ENCODE measurements at places on chromosomes 11 and 22.

- no peak overlapping the region for H3K27ac ChIP-seq
- no peaks in the 10 kb centered on the region for H3K36me3 ChIP-seq
- no peak overlapping the region for H3K4me3 ChIP-seq
- no peak for DNase-seq
- H3K27me3 ChIP-seq = no peaks in the 10 kb centered on the region
These were observed 229.3 kb downstream of the CASP12 start for GRCh38 chr11:104668797-104669463.

- no peak for DNase-seq
- no peaks in the 10 kb centered on the region for H3K36me3 ChIP-seq
- no peak overlapping the region for H3K27ac ChIP-seq
- H3K4me1 ChIP-seq = peaks cover 22% of the 10 kb centered on the region
These were observed 203.9 kb upstream of the BLID start for GRCh38 chr11:122319691-122320620.

GRCh38 chr11:2103668-2104523, 35.3 kb downstream of the IGF2 start:
- no peak overlapping the region for H3K27ac ChIP-seq
- no peaks in the 10 kb centered on the region for H3K4me1 ChIP-seq

DNA sequence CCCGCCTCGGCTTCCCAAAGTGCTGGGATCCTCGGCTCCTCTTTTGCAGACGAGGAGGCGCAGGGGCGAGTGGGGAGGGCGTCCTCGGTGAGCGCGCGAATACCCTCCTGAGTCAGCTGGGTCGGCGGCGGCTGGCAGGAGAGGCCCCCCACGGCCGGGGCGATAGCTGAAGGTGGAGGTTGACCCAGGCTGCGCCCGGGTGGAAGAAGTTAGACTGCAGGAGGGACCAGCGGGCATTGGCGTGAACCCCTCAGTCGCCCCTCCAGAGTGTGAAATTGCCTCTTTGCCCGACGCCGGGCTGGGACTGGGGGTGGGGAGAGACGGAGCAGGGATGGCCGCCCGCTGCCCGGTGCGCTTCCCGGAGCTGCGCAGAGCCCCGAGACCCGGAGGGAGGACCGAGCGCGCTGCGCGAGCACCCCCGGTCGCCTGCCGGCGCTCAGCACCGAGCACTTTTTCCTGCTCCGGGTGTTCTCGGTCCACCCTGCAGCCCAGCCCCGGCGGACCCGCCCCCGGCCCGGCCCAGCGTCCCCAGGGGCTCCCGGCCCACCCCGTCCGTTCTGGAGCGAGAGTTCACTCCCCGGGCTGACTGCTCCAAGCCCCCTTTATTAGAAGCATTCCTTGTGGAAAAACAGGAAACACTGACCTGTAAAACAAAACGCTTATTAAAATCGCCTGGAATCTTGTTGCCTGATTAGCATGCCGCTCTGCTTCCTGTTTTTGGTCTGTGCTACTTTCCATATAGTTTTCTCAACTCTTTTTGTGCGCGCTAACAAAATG, 13.7 kb upstream of the CPT1A start:
- no peaks in the 10 kb centered on the region for H3K36me3 ChIP-seq
- no peak for DNase-seq
- H3K4me1 ChIP-seq = peaks cover 7% of the 10 kb centered on the region
- peak overlapping the region; percentile 72 for H3K27ac ChIP-seq

GRCh38 chr22:50730013-50730891, 7.8 kb upstream of the ACR start:
- H3K36me3 ChIP-seq = no peaks in the 10 kb centered on the region
- H3K27ac ChIP-seq = no peak overlapping the region
- H3K27me3 ChIP-seq = peaks cover 18% of the 10 kb centered on the region
- peaks cover 7% of the 10 kb centered on the region for H3K4me1 ChIP-seq
- no peak overlapping the region for H3K4me3 ChIP-seq
- DNase-seq = no peak

GRCh38 chr11:120658071-120658423, 146.5 kb downstream of the GRIK4 start:
- peaks cover 4% of the 10 kb centered on the region for H3K27me3 ChIP-seq
- no peaks in the 10 kb centered on the region for H3K36me3 ChIP-seq
- DNase-seq = no peak

- no peaks in the 10 kb centered on the region for H3K27me3 ChIP-seq
- H3K4me1 ChIP-seq = no peaks in the 10 kb centered on the region
- H3K27ac ChIP-seq = no peak overlapping the region
- no peak overlapping the region for H3K4me3 ChIP-seq
- H3K36me3 ChIP-seq = peaks cover 22% of the 10 kb centered on the region
These were observed 22.7 kb upstream of the PLEKHA7 start for GRCh38 chr11:17036666-17037658.

DNA sequence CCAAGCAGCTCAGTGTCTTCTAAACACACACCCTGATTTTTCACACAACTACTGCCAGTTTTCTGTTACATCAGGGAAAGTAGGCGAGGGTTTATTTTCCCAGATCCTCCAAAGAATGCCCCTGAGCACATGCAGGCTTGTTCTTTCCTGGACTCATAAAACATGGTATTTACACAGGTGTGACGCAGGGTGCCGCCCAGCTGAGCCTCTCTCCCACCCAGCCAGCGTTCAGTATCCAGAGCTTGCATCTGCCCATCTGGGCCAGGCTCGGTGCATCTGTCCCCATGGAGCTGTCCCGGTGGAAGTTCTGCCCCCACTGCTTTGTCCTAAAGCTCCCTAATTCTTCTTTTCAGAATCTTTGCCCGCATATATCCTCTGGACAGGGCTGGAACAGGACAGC, 44.8 kb upstream of the ISX start:
- H3K27ac ChIP-seq = no peak overlapping the region
- H3K4me1 ChIP-seq = no peaks in the 10 kb centered on the region
- no peak overlapping the region for H3K4me3 ChIP-seq

- H3K4me1 ChIP-seq = peaks cover 21% of the 10 kb centered on the region
- H3K27ac ChIP-seq = no peak overlapping the region
- DNase-seq = peak; percentile 64
- H3K27me3 ChIP-seq = no peaks in the 10 kb centered on the region
- no peaks in the 10 kb centered on the region for H3K36me3 ChIP-seq
- H3K4me3 ChIP-seq = no peak overlapping the region
These were observed 115.8 kb upstream of the PITPNB start for GRCh38 chr22:28034760-28035401.

- no peaks in the 10 kb centered on the region for H3K4me1 ChIP-seq
- H3K4me3 ChIP-seq = no peak overlapping the region
- no peaks in the 10 kb centered on the region for H3K36me3 ChIP-seq
- no peaks in the 10 kb centered on the region for H3K27me3 ChIP-seq
- no peak overlapping the region for H3K27ac ChIP-seq
These were observed 31.8 kb downstream of the CNTF start for GRCh38 chr11:58654079-58654907.

- H3K27me3 ChIP-seq = no peaks in the 10 kb centered on the region
- no peak overlapping the region for H3K27ac ChIP-seq
- no peaks in the 10 kb centered on the region for H3K4me1 ChIP-seq
- no peaks in the 10 kb centered on the region for H3K36me3 ChIP-seq
These were observed 13.2 kb upstream of the PHLDA2 start for GRCh38 chr11:2942447-2942846.

- H3K4me3 ChIP-seq = no peak overlapping the region
- DNase-seq = no peak
- H3K36me3 ChIP-seq = no peaks in the 10 kb centered on the region
- H3K27me3 ChIP-seq = no peaks in the 10 kb centered on the region
- H3K4me1 ChIP-seq = peaks cover 51% of the 10 kb centered on the region
These were observed 1.7 kb upstream of the CAVIN3 start for GRCh38 chr11:6321961-6322362.

DNA sequence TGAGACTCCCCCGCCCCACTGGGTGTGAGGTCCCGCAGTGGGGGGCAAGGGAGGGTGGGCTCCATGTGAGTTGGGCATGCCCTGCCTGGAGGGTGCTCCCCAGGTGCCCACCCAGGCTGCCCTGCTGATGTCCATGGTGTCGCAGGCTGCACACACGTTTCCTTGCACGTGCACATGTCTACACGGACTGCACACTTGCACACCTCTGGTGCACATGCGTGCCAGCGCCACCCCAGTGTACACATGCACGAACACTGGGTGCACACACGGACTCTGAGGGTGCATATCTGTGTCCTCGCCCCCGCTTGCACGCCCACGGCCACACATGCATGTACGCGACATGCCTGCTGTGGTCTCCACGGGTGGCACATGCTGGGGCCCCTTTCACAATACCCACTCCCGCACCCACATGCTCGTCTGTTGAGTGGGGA, 35.2 kb upstream of the PRODH start:
- DNase-seq = no peak
- H3K27ac ChIP-seq = no peak overlapping the region
- no peaks in the 10 kb centered on the region for H3K36me3 ChIP-seq
- H3K27me3 ChIP-seq = peaks cover 26% of the 10 kb centered on the region
- no peak overlapping the region for H3K4me3 ChIP-seq

- peaks cover 4% of the 10 kb centered on the region for H3K36me3 ChIP-seq
- H3K4me3 ChIP-seq = peak overlapping the region; percentile 87
These were observed 2.4 kb downstream of the FADS1 start for GRCh38 chr11:61814247-61814957.

DNA sequence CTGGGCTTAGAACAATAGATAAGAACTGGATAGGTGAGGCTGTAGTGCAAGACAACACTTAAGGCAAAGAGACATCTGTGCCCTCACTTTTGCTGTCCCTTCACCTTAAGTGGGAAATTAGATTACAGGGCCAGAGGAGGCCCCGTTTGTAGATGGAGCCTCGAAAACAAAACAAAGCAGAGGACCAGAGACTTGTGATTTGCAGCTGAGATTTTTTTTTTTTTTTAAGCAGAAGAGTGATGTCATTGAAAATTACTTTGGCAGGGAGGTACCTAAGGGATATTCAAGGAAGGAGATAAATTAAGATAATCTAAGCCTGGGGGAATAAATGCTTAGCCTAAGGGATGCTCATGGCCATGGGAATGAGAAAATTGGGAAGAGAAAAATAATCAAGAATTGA, 31.4 kb downstream of the ZC3H12C start:
- peaks cover 44% of the 10 kb centered on the region for H3K4me1 ChIP-seq
- H3K27me3 ChIP-seq = no peaks in the 10 kb centered on the region
- DNase-seq = no peak
- no peak overlapping the region for H3K4me3 ChIP-seq
- no peaks in the 10 kb centered on the region for H3K36me3 ChIP-seq

DNA sequence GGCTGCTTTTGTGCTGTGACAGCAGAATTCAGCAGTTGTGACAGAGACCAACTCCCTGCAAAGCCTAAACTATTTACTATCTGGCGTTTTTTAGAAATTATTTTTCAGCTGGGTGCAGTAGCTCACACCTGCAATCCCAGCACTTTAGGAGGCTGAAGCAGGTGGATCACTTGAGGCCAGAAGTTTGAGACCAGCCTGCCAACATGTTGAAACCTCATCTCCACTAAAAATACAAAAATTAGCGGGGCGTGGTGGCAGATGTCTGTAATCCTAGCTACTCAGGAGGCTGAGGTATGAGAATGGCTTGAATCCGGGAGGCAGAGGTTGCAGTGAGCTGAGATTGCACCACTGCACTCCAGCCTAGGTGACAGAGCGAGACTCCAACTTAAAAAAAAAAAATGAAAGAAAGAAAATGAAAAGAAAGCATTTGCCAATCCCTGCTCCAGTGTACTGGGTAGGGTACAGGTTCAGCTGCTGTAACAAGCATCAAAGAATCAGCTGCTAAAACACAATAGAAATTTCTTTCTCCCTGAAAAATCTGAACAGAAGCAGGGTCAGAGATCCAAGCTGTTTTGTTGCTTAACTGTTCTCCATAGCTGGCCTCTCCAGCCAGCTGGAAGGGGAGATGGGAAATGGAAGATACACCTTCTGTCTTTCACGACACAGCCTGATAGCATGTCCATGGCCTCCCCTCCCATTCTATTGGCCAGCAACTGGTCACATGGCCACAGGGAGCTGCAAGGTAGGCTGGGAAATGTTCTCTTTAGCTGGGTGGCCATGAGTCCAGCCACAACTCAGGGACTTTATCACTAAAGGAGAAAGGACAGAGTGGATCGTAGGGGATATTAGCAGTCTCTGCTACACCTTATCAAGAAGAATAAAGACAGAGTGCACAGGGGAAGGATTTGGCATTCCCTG, 8.5 kb upstream of the NCF4 start:
- H3K4me1 ChIP-seq = no peaks in the 10 kb centered on the region
- no peaks in the 10 kb centered on the region for H3K27me3 ChIP-seq
- no peaks in the 10 kb centered on the region for H3K36me3 ChIP-seq
- no peak overlapping the region for H3K27ac ChIP-seq
- no peak overlapping the region for H3K4me3 ChIP-seq
- DNase-seq = no peak

DNA sequence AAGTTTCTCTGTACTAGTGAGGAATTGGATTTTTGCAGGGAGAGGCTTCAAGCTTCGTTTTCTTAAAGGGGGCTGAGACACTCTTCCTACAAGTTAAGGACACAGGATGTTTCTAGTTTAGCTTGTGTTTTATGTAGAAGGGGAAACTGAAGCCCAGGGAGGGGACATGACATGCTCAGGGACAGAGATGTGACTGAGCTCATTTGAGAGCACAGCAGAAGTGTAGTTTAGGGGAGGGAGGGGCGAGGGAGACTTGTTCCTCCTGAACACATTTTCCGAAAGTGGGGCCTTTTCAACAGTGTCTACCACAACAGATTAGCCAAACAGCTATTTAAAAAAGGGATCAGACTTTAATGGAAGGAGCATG, 148.1 kb downstream of the FBXO7 start:
- no peak overlapping the region for H3K4me3 ChIP-seq
- H3K4me1 ChIP-seq = peaks cover 40% of the 10 kb centered on the region
- peak overlapping the region; percentile 93 for H3K27ac ChIP-seq
- no peaks in the 10 kb centered on the region for H3K27me3 ChIP-seq
- no peaks in the 10 kb centered on the region for H3K36me3 ChIP-seq

- no peaks in the 10 kb centered on the region for H3K27me3 ChIP-seq
- no peak overlapping the region for H3K27ac ChIP-seq
- no peaks in the 10 kb centered on the region for H3K4me1 ChIP-seq
- H3K4me3 ChIP-seq = no peak overlapping the region
- DNase-seq = no peak
These were observed 291.6 kb downstream of the BUD13 start for GRCh38 chr11:116481126-116481675.

DNA sequence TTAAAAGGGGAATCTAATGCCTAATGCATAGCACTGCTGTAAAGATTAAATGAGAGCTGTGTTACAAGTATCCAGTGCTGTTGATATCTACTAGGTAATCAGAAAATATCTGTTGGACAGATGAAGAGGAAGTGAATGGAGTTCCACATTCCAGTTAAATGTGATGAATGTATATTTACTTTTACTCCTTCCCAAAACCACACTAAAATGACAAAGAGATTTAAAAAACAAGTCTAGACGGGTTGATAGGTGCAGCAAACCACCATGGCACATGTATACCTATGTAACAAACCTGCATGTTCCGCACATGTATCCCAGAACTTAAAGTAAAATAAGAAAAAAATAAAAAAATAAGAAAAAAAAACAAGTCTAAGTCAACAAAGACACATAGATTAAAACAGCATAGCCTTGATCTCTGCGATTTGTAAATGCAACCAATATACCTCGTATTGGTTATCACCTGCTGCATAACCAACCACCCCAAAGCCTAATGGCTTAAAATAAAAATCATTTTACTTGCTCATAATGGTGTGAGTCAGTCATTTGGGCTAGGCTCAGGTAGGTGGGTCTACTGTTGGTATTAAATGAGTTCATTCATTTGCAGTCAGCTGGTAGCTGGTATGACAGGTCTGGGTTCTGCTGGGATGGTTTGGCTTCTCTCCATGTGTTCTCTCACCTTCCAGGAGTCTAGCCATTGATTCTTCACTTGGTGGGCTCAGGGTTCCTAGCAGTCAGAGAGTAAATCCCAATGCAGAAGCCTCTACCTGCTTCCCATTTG, 39.7 kb upstream of the SLC6A5 start:
- H3K4me1 ChIP-seq = no peaks in the 10 kb centered on the region
- no peaks in the 10 kb centered on the region for H3K36me3 ChIP-seq
- no peak overlapping the region for H3K27ac ChIP-seq
- H3K4me3 ChIP-seq = no peak overlapping the region
